Fibroblast of the aortic adventitia (primary cell): ENCODE measurements at places on chromosomes 7 and 10. TPM values are rescaled to one million over a fixed set of nuclear protein-coding genes. Genes with fewer than 3 reads are reported as not detected.
A peak's percentile ranks its signal among the peaks of the same experiment; 100 is the strongest.

GRCh38 chr10:97508342-97508741 lies 9.6 kb downstream of the UBTD1 start:
- DNase-seq = peak; percentile 70

GRCh38 chr10:100969187-100970075 lies at the start of gene SEMA4G:
Gene SEMA4G (plus strand): TSS chr10:100969504. CDS start chr10:100972913, 3,409 bp downstream.
- peak; percentile 31 for DNase-seq

The RRP12 gene
- 13.0 and 15.9 TPM in 2 replicates for total RNA-seq

The ZPBP gene
- not detected in 2 replicates for total RNA-seq
